ENCODE measurements at places on chromosomes 11 and 22.

DNA sequence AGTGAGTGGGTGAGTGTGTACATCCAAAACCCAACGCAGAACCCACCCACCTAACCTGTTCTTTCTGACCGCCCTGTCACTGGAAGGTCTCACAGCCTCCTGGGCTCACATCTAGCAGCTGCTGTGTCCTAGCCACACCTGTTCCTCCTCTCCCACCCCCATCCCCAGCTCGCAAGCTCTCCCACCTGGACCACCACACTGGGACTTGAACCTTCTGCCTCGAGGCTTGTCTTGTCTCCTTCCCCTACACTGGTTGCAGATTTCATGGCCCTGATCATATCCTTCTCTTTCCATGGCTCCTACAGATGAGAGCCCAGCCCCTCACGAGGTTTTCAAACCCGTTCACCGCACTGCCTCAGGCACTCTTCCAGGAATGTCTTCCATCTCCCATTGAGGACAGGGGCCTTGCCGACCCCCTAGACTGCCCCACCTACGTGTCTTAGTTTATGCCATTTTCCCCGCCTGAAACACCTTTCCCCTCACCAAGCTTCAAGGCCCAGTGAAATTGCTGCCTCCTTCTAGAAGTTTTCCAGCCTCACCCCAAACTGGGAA lies 6.7 kb downstream of the IFITM10 start:
- no peak for DNase-seq

DNA sequence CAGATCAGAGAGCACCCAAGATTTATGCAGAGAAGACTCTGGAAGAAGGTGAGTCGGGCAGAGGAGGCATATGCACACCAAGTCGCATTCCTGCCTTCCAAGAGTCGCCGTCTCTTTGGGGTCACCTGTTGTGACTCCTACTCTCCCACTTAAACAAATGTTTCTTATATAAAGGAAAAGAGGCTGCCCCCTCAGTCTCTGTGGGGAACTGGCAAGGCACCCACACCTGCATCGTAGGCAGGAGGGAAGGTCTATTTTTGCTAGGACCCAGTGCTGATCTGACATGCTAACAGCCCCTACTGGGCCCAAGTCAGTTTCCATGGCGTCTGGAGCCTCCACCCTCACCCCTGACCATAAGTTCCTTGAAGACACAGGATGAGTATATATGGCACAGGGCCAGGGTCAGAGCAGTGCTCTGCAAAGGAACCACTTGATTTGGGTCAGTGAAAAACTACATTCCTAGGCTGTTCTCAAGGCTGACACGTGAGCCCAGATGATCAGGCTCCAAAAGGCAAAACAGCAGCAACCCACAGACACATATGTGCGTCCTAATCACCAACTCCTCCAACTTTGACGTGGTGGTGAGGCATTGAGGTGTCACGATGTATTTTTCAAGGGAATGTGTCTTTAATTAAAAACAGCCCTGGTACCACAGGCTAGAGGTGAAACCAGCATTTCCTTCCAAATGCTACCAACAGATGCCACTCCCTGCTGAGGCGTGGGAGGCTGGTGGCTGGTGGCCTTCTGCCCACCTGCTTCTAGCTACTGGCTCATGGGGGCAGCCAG lies 55.6 kb upstream of the CSNK2A3 start:
- DNase-seq, result no peak

- no peak for DNase-seq
Observed at GRCh38 chr11:77276271-77276670, 25.2 kb downstream of the GDPD4 start.

- peak; percentile 72 for DNase-seq
Observed at GRCh38 chr11:104705490-104706190, 192.6 kb downstream of the CASP12 start.

DNA sequence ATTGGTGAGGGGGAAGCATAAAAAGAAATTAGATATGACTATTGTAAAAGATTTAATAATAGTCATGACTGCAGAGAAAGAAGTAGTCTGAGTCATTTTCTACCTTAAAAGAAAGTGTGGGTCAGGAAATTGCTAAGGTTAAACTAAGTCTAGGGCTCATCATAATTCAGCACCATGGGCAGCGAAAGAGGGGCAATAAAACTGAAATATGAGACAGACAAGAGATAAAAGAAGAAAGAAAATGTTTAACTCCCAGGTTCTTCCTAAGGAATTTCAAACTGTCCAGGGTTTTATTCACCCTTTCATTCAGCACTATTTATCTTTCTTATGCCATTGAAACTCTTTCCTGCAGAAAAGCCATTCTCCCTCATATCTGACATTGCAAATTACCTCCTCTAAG lies 114.4 kb upstream of the API5 start:
- DNase-seq, result no peak

GRCh38 chr11:126599217-126599897 lies 243.9 kb downstream of the ST3GAL4 start:
- DNase-seq, result no peak

- DNase-seq, result peak; percentile 70
Observed at GRCh38 chr11:33731723-33732531, 4.3 kb downstream of the CD59 start.

- no peak for DNase-seq
Observed at GRCh38 chr11:9253086-9253485, 12.1 kb downstream of the DENND5A start.

Measured in activated T-cell treated with anti-CD3 and anti-CD28 coated beads, Interleukin-2, amount 50 U/mL, for 48 hours (primary cell).